HS-5 (cell line): ENCODE measurements at places on chromosomes 2 and 18.

DNA sequence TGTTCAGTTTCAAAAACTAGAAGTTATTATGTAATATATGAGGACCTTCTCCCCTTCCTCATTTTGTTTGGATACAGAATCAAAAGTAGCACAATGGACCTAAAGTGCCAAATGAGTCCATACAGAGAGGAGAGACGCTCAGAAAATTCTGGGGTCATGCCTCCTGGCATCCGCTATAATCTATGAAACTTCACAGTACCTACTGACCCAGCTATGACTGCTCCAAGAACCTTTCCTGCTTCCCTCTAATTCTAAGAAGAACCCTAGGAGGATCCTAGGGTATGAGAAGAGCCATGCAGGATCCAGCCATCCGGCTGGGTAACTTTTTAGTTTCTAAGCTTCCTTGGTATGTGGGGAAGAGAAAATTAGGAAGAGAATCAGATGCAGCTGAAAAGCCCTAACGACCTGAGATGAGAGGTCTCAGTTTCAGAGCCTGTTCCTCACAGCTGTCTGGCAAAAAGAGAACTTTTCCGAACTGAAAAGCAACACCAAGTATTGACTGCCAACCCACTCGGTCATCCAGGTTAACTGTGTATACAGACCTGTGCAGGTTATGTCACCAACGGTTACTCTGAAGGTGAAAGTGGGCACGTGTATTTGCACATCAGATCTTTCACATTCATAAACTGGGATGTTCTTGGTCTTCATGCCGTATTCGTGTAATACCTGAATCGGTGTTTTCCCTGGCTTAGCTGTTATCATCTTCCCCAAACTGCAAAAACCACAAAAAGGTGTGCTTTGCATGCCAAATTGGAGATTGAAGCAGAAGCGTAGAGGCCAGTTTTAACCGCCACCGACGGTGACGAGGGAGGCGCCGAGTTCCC, 1.1 kb downstream of the PRKRA start:
- DNase-seq, result no peak

- no peak for DNase-seq
These were observed at the start of gene GPR55 for GRCh38 chr2:230924470-230925341. Gene GPR55, minus strand, starts transcription at chr2:230925242. Its CDS starts 14,280 bp downstream, at chr2:230910962.

DNA sequence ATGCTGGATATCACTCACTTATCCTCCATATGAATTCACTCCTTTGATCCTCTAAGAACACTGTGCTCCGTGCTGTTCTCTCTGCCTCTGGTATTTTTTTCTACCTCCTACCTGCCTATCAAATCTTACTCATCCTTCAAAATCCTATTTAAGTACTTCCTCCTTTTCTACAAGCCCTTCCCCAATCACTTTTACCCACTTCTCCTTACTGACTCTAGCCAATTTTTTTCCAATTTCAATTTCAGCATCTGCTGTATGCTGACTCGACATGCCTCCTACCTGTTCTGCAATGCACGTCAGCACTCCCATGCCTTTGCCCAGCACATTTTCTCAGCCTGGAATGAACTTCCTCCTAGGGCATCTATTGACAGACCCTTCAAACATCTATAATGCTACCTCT, 37.3 kb upstream of the LNPK start:
- no peak for DNase-seq

- DNase-seq, result no peak
These were observed 18.4 kb downstream of the NCOA1 start for GRCh38 chr2:24509425-24509824.

DNA sequence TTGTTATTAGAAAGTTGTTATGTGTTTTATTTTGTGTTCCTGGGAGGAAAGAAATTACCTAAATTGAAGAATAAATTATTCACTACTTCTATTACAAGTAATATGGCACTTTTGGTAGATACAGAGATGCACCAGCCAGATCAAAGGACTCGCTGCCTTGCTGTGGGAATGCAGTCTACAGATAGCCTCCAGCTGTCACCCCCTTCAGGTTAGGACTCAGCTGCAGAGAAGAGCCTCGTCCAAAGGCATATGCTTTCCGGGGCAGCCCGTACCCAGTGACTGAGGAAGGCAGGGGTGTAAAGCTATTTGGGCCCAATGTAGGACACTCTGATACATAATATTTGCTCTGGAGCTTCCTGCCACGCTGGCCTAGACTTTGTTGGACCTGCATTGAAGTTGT, 90.2 kb downstream of the CCDC148 start:
- DNase-seq, result no peak

DNA sequence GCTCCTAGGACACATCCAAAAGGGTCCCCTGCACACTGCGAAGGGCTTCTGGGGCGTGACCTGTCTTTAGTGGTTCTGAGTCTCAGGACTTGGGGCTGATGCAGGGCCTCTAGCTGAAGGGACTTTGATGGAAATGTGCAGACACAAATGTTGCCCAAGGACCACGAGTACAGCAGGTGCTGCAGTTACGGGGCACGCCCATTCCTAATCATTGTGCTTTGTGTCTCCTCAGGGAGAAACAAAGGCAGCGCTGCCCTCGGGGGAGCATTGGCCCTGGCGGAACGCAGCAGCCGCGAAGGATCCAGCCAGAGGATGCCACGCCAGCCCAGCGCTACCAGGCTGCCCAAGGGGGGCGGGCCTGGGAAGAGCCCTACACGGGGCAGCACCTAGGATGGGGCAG, 8.0 kb downstream of the TUBA3E start:
- DNase-seq, result no peak

GRCh38 chr2:29063646-29064345, 10.5 kb downstream of the PCARE start:
- no peak for DNase-seq

- DNase-seq, result no peak
These were observed 464.6 kb downstream of the CNTNAP5 start for GRCh38 chr2:124489686-124490085.

- DNase-seq, result no peak
These were observed 48.4 kb upstream of the YPEL5 start for GRCh38 chr2:30098266-30099005.

GRCh38 chr2:74689671-74690070, 35.6 kb downstream of the SEMA4F start:
- no peak for DNase-seq

- no peak for DNase-seq
These were observed 276.7 kb downstream of the ZNF385B start for GRCh38 chr2:179584760-179585159.

- no peak for DNase-seq
These were observed 126.6 kb upstream of the CREB1 start for GRCh38 chr2:207403141-207403540.

DNA sequence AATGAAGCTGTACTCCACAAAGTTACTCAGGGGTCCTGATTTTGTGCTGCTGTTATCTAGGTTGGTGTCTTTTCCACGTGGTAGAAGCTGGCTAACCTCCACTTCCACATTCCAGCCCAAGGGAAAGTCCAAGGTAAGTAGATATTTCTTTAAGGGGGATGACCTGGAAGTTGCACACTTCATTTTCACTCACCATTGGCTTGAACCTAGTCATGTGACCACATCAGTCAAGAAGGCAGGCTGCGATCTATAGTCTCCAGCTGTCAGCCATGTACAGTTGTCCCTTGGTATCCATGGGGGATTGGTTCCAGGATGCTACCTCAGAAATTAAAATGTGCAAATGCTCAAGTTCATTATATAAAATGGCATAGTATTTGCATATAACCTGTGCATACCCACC, 31.9 kb upstream of the TGIF1 start:
- no peak for DNase-seq

- no peak for DNase-seq
These were observed 40.3 kb downstream of the PMAIP1 start for GRCh38 chr18:59940068-59940467.
